Stimulated activated naive CD8-positive, alpha-beta T cell treated with anti-CD3 and anti-CD28 coated beads, Interleukin-15, amount 100 ng/mL, for 72 hours (primary cell): ENCODE measurements at places on chromosomes 7 and 10.

- no peak for DNase-seq
Measured at GRCh38 chr7:128812514-128813168, 17.6 kb upstream of the FLNC start.

- no peak for DNase-seq
Measured at GRCh38 chr7:303425-303824, 13.5 kb downstream of the FOXL3 start.

- no peak for DNase-seq
Measured at GRCh38 chr10:102409604-102410428, 8.8 kb downstream of the PSD start.

DNA sequence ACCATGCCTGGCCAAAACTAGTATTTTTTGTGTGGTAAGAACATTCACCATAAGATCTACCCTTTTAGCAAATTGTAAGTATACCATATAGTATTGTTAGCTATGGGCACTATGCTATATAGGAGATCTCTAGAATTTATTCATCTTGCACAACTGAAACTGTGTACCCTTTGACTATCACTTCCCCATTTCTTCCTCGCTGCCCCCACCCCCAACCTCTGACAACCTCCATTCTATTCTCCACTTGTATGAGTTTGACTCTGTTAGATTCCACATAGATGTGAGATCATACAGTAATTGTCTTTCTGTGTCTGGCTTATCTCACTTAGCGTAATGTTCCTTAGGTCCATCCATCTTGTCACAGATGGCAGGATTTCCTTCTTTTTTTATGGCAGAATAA is 3.6 kb downstream of the CASP7 start:
- DNase-seq: no peak

GRCh38 chr10:351770-352334 is 216.6 kb downstream of the ZMYND11 start:
- peak; percentile 63 for DNase-seq

DNA sequence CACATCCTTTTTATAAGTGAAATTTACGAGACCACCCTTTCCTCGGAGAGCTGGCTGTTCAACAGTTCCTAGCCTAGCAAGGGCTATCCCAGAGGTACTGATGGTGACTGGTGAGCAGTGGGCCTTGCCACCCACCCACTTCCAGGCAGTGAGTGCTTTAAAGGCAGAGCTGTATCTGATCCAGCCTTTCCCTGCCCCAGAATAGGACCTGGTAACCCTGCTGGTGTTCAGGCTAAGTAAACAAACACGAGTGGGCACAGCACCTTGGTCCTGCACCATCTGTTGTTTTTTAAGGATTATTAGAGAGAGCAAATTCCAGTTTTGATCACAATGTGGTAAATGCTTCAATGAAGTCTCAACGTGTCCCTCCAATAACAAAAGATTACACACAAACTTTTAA is 75.7 kb downstream of the COBL start:
- DNase-seq: no peak

- DNase-seq: peak; percentile 19
Measured at GRCh38 chr7:38660427-38661099, 29.4 kb upstream of the AMPH start.

- DNase-seq: no peak
Measured at GRCh38 chr7:108515630-108516029, 10.3 kb downstream of the PNPLA8 start.

DNA sequence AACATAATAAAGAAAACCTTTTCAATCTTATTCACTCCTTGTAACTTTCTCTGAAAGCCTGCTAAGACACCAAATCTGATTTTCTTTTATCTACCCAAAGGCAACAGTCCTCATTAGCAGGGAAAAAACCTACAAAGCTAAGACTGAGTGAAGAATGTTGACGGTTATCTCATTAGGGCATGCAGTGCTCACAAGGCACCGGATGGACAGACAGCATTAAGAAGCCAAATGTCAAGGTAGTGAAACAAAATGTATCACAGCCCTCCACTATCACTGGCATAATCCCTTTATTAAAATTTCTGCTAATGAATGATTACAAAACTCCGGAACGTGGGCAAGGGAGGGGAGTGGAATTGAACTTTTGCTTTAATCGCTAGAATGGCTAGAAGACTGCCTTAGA is 442.8 kb downstream of the NEBL start:
- no peak for DNase-seq

DNA sequence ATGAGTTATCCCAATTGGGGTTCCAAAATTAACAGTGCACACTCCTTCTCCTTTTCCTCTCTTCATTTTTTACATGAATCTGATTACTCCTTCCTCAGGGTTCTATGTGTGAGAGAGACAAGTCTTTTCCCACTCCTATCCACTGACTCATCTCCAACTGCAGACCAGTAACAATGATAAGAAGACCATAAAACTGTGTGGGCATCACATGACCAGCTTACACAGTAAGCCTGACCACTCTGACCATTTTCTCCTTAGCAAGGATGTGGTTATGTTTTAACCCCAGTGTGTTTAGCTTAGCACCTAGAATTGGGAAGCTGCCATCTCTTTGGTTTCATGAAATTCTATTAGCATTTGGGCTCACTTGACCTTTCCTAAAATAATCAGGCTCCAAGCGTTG is 145.0 kb upstream of the CALCR start:
- no peak for DNase-seq

GRCh38 chr7:147513451-147513850 is 1077.1 kb upstream of the C7orf33 start:
- DNase-seq: no peak

- DNase-seq: no peak
Measured at GRCh38 chr7:45687185-45687560, 113.0 kb downstream of the ADCY1 start.

GRCh38 chr7:418636-419280 is 100.9 kb downstream of the PDGFA start:
- no peak for DNase-seq

DNA sequence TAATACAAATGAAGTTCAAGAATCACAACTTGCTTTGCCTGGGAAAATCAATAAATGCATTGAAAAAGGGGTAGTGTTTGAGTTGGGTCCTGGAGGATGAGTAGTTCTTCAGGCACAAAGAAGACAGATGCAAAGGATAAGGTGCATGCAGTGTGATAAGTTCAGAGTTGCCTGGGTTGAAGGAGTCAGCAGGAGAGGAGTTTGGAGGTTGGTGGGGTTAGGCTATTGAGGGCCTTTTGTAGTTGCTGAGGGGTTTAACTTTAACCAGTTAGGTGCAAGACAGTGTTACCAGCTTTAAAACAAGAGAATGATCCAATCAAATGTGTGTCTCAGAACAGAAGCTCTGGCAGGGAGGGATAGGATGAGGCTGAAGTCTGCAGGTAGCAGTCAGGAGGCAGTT is 44.3 kb upstream of the GLCCI1 start:
- no peak for DNase-seq

DNA sequence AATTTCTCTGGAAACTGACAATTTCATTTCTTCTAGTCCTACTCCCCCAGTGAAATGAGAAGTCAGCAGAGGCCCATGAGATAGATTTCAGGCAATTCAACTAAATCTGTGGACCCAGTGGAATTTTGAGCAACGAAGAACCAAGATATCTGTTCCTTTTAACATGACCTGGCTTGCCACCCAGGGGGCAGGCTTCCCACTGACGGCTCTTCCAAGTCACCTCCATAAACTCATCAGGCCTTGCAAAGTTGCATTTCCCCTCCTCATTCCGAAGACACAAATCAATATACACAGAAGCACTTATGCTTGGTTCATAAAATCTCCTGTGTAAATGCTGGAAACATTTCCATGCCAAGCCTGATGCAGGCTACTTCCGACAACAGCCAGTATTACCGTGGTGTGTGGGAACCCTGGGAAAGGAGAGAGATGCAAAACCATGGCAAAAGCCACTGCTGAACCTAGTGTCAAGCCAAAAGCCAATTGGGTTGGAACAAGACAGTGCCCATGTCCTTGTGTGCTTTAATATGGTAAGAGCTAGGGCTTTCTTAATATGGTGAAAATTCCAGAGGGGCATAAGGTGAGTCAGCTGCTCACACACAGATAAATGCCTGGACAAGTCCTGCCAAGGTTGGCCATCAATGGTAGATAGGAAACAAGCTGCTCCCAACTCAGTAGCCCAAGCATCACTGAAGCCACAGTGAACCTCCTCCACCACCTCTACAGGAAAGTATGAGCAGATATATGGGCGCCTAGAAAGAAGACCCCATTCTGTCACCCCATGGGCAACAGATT is 1.6 kb downstream of the FRMD4A start:
- no peak for DNase-seq

DNA sequence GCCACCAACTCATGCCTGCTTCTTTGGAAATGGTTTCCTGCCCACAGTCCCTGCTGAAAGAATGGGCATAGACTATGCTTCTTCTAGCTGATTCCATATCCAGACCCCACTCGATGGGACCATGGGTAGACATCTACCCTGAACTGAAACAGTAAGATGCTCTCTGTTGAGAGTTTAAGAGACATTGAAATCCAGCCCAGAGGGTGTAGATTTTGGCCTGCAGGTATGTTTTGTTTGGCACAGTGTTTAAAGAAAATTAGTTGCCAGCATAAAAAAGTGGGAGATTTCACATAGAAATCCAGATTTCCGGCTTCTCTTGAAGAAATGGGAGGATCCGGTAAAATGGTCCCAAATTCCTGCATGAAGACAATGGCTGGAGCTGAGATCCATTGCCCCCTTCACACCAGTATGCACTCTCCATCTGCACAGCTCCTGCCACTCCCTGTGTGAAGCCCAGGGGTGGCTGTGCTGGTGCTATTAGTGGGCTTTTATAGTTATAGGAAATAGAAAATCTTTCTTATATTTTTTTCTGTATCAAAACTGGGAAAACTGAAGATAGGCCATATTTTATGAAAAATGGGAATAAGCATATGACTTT is 218.1 kb downstream of the PTEN start:
- no peak for DNase-seq

DNA sequence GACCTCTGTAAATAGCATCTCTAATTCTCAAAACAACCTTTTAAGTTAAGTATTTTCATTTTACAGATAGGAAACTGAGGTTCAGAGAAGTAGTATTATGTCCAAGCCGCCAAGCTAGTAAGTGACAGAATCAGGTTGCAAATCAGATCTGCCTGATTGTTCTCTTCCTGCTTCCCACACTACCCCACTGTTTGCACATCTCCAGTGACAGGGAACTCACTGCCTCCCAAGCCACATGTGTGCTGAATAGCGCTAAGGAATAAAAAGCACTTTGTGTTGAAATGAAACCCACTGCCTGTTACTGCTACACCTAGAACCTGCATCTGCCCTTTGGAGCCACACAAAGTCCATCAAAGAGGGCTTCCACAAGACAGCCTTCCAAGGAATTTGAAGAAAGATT is 45.1 kb upstream of the WDR11 start:
- no peak for DNase-seq

DNA sequence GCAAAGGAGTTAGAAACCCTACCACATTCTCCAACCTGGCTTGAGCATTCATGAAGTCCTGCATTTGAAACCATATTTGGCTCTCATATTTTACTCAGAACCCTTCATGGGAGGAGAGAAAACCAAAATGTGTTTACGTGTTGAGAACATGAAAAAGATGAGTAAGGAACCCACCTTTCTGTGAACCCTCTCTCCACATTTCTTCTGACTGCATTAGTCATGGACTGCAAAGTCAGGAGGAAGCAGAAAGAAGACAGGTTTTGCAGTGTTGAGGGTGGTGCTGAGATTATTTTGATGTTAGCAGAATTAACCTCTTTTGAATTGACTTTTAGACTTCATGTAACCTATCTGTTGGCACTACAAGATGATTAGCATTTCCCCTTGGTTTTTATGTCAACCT is 4.9 kb downstream of the IFIT1B start:
- no peak for DNase-seq

DNA sequence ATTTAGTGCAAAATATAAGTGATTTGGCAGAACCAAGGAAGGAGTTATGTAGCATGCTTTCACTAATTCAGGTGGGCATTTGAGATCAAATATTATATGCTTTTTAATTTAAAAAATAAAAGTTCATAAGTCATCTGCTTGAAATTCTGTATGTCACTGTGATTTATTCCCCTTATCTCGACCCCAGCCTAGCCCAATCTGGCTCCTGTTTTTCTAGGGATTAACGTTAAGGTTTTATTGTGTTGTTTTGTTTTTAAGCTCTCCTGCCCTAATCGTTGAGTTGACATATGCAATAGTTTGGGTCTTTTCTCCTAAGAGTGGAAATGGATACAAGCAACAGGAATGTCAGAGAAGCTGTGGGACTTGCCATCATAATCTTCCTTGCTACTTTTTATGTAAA is 42.6 kb downstream of the WIPF3 start:
- no peak for DNase-seq

DNA sequence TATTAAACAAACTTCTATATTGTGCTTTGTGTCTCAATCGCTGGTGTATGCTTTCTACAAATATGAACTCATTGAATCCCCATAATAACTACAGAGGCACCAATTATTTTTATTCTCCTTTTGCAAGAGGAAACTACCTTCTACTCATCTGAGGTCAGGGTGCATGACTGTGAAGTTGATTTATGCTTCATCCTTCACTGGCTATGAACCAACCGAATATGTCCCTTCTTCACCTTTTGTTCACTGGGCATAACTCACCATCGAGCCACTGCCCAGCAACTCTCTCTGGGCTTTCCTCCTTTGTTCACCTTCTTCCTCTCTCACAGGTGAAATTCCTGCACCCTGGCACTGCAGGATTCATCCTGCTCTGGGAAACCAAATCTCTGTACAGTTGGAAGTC is 61.3 kb upstream of the PFKP start:
- DNase-seq: no peak

GRCh38 chr10:131983780-131984179 is 2.1 kb upstream of the BNIP3 start:
- no peak for DNase-seq

DNA sequence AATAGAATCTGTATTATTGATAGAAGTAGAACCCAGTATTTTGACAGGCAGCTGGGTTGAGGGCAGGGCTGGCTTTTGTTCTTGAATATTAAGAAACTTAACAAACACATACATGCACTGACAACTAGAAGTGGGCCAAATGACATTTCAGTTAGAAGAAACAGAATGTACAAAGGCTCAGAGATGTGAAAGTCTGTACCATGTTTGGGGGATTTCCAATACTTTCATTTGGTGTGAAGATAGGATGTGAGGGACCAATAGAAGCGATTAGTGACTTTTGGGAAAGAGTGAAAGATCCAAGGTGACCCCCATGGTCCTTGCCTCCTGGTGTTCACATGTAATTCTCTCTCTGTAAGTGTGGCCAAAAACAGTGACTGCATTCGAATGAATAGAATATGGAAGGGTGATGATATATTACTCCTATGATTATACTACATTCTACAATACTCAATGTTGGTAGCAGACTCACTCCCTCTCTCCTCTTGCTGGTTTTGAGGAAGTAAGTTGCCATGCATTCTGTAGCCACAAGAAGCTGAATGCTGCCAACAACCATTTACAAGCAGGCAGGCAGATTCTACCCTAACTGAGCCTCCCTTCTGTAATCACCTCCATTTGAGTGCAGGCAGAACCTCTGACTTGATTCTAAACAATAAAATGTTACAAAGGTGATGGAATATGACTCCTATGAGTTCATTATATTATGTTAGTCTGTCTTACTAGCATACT is 151.4 kb downstream of the TMEM168 start:
- no peak for DNase-seq

DNA sequence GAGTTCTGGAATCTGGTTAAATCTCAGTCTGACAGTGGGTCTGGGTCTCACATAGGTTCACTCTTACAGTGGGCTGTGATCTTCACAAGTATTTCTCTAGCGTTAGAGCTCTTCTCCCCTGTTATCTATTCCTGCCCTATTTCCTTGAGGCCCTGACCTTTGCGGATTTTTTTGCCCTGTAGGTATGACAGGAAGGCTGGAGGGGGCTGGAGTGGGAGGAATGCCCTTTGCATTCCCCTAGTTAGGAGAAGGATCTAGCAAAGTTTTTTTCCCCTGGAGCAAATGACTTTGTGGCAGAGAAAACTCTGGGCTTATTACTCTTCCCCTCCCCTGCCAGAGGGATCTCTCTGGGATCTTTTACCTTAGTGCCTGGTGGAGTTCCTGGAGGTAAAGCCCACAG is 49.2 kb downstream of the GALNT11 start:
- DNase-seq: no peak
